ENCODE measurements at places on chromosomes 13 and 19.

GRCh38 chr13:43961909-43962308 is 82.2 kb downstream of the LACC1 start:
- DNase-seq: no peak

DNA sequence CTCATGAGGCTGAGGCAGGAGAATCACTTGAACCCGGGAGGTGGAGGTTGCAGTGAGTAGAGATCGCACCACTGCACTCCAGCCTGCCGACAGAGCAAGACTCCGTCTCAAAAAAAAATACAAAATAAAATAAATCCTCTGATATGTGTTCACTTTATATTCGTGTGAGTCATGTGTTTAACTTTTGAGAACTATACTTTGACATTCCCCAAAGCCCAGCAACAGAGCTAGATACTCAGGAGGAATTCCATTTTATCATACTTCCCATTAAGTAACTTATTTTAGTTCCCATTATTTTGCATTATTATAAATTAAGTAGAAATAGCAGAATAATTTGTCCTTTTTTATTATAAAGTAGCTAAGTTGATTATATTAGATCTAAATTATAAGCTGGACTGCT is 3.3 kb upstream of the CHAMP1 start:
- no peak for DNase-seq

DNA sequence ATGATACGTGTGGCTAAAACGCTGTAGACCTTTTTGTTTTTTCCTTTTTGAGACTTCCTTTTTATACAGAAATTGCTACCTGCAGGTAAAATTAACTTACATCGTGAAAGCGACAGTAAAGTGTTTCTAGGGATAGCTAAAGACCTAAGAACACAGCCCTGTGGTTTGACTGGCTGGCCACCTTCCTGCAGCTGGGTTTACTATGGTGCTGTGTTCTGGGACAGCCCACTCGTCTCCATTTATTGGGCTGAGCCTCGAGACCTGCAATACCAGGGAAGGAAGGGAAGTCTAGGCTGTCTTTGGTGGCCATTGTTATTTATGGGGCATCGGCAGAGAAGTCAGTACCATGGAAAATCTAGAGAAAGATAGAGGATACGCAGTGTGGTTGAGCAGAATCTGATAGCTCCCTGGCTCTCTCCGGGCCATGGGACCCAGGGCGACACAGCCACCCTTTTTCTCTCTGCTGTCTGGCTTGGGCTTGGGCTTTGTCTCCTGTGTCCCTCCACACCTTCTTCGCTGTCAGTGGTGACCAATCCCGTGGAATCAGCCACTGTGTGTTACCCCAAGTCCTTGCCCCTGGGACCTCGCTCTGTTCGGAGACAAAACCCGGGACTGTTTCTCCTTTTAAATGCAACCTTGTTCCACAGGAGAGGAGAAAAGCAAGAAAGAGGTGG is 30.9 kb downstream of the ACTN4 start:
- DNase-seq: no peak

DNA sequence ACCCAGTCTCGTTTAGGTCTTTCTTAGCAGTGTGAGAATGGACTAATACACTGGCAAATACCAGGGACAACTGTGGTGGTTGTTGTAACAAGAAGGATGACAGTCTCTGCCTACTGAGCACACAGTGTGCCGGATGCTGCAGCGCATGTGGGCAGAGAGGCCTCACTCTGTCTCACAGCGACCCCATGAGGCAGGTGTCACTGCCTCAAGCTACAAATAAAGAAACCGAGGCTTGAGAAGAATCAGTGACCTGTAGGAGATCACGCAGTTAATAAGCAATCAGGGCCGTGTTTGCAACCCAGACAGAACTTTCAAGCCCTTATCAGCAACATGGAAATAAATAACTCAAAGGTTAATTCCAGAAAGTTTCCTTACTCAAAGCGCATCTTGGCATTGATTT is 40.5 kb upstream of the GAS6 start:
- DNase-seq: no peak

DNA sequence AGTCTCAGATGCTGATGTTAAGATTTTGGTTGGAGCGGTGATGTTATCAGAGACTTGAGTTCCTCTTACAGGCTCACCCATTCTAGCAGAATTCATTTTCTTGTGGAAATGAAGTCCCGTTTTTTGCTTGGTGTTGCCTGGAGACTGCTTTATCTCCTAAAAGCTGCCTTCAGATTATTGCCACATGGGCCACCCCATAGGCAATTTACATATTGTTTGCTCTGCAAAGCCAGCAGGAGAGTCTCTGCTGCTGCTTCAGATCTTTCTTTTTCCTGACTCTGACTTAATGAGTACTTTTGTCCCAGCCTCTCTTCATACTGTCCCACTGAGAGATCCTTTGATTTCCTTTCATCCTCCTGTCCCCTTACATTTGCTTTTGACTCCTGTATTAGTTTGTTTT is 114.6 kb downstream of the TDRD3 start:
- DNase-seq: no peak

DNA sequence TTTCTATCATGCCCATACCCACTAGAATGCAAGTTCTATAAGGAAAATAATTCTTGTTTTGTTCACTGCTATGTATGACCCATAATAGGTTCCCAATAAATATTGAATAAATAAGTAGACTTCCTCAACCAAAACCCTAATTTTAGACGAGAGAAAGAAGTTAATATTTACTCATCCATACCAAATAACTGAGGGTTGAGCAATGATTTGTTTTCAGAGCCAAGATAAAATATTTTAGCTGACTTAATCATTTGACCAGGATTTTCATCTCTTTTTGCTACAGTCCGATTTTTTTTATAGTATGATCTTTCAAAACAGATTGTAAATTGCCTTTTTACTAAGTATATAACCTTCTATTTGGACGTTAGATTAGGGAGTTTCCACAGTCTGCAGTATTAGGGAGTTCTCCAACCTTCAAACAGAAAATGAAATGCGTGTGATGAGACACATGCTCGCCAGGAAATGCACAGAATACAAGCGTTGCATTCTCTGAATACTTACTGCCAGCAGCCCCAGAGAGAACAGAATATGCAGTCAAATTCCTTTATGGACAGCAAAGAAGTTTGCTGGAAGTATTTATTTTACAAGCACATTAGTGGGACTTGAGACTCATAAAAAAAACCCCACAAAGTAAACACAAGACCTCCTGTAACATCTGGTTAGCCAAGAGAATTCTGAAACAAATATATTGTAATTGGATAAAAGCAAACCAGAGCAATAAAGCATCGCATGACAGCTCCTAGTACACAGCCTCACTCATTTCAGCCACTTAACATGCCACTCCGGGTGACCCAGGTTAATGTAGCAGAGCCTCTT is 230.0 kb downstream of the MYO16 start:
- DNase-seq: no peak

GRCh38 chr19:12782424-12783290 is 7.3 kb upstream of the HOOK2 start:
- DNase-seq: no peak

- DNase-seq: no peak
Observed at GRCh38 chr13:31697290-31697689, 42.0 kb upstream of the RXFP2 start.

DNA sequence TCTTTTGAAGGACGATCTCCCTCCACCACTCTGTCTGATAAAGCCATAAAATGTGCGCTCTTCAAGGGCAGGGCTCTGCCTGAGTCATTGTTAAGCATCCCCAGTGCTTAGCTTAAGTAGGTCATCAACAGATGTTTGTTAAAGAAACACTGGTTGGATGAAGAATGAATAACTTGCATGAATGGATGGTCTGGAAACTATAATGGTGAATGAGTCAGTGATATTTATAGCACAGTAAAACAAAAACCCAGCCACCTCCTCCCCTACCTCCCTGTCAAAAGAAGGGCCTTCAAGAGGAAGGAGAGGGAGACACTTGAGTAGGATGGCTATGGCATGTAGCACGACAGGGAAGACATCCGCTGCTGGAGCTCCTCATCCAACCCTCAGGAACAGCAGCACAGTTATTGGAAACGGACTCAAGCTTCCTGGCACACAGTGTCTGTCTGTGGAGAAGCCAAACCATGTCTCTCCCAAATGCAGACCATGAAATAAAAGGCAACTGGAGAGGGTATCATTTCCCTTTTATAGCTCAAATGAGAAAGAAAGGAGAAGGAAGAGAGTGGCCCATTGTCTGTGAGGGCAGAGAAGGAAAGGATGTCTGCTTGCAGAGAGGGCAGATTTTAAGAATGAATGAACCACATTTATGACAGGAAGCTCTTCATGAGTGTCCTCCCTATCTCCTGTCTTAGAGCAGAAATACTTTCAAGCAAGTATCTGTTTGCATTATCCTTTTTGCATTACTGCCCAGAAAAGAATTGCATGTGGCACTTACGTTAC is 183.5 kb upstream of the UBL3 start:
- peak; percentile 49 for DNase-seq

DNA sequence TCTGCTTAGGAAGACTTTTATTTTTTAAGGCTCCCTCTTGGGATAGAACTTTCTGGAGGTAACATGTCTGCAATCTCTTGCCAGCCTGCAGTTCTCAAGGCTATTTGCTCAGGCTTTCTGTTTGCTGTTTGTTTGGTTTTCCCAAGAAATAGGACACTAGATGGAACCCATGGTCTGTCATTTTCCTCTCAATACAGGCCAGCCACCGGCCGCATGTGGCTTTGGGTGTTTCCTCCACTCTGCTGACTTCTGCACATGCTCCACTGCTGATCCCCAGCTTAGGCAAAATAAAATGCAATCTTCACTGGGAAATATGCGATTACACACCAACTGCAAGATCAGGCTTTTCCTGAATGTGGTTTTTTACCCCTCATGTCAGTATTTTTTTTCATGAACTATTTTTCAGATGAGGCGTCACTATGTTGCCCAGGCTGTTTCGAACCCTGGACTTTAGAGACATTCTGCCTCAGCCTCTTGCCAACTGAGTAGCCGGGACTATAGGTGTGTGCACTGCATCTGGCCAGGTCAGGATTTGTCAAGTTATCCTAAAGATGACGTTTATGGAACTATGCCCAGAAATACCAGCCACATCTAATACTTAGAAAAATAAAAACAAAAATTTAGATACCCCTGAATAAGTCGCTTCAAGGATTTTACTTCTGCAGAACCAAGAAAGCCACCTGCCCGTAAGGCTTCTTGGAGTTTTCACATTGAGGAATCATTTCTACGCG is 94.3 kb upstream of the PABPC3 start:
- no peak for DNase-seq

DNA sequence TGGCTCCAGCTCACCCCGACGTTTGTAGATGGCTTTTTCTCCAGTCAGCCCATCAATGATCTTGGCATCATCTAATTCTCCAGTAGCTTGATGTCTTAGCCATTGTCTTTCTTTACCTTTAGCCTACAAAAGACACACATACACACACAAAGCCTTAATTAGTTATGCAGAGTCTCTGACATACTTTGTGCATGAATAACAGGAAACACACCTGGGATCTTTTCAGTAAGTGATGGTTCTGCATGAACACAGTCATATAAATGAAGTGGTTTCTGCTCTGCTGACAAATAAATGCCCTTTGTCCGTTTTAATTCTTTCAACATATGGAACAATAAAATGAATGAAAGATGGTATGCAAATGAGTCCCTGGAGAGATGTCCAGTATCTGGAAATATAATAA is 133.3 kb downstream of the RGCC start:
- DNase-seq: peak; percentile 86

GRCh38 chr13:47291107-47291656 is 394.3 kb upstream of the HTR2A start:
- DNase-seq: no peak

GRCh38 chr19:11434703-11435056 is 241 bp downstream of the ODAD3 start:
- DNase-seq: no peak

DNA sequence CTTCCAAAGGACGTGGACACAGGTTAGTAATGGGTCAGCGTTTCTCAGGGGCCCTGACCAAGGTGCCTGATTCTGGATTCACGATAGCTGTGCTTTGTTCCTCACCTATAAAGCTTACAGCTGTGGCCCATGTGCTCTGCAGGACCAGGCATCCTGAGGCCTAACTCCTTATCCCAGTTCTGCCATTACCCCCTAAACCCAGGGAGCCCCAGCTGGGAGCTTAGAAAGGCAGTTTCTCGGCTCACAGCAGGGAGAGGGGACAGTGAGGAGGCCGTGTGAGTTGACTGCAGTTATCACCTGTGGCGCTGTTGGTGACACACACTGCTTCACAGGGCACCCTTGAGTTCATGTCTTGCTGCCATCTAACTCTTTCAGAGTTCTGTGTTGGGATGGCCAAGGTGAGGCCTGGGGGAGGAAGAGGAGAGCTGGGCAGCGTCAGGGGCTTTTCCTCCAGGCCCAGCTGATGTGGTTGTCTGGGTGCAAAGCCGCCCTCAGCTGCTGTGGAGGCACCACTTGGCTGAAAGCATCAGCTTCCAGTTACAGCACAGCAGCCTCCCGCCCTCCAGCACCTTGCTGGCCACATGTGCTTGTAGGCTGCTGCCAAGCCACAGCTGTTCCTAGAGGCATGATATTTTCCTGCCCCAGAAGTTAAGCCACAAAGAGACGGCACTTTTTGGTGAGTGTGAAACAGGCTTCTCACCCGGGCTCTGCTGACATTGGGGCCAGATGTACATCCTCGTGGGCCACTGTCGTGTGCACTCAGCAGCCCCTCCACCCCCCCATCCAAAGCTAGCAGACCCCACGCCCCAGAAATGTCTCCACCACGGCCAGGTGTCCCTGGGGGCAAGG is 99.6 kb upstream of the MCF2L start:
- no peak for DNase-seq

DNA sequence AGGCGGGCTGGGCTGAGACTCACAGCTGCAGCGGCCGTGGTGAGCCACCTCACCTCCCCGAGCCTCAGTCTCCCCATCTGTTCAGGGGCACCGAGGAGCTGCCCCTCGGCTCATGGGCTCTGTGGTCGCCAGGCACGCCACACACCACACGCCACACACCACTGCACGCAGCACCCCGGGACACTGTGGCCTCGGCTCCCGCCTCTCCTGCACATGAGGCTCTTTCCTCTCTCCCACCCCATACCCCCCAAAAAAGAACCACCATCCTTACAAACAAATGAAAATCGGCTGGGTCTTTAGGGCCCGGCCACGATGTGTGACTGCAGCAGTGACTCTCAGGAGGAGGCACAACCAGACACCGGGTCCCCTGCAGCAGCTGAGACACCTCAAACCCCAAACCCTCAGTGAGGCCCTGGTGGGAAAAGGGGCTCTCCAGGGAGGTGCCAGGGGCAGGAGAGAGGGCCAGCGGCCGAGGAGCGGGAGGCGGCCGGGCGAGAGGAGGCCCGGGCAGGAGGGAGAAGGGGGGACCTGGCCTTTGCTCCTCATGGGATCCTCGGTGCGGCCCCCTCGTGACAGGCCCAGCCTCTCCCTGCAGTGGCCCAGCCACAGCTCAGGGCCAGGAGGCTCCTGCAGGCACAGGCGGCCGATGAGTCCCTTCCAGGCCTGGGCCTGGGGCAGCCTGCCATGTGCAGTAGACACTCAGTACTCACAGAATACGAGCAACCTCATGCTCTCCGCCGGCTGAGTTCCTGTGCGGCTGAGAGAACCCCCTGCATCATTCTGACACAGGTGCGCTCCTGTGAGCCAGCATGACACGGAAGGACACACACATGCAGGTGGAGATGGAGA is 66.3 kb downstream of the RASA3 start:
- no peak for DNase-seq

GRCh38 chr19:21584537-21584936 is 79.1 kb downstream of the ZNF429 start:
- DNase-seq: no peak

Data from epithelial cell of prostate (primary cell).